ENCODE measurements at places on chromosomes 12 and 14.

- no peak for DNase-seq
These were observed 21.5 kb downstream of the JAG2 start for GRCh38 chr14:105146976-105147635.

DNA sequence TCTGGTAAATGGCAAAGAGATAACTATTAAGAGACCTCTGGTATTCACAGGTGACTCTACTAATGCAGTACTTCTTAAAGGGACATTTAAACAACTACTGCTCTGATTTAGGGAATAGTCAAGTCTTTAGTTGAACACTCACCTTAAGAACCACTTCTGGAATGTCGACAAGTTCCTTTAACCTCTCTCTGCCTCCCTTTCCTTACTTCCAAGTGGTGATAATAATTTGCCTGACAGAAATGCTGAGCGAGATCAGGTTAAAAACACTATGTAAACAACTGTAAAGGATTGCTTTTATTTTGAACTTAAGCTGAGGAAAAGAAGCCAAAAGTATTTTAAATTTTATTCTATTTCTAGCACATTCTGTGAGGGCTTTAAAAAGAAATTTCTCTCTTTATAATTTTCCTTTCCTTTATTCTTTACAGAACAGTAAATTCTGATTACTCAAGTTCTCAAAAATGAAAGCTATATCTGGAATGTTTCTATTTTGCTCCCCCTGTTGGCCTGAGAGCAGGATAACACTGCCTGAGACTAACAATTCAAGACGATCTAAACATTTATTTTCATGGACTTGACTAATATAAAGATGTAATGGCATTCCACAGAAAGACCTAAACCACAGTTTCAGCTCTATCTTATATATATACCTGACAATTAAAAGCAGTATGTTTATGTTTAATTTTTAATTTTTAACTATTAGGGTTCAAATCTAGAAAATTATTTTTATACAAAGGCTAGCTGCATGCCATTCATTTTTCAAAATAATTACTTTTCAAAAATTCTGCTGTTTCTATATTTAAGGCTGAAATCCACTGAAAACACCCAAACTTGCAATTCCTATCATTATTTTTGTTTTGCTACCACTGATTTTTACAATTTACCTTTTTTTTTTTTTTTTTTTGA lies 29.2 kb downstream of the ZCCHC8 start:
- no peak for DNase-seq

GRCh38 chr12:103326190-103326589 lies 169.6 kb downstream of the C12orf42 start:
- no peak for DNase-seq

- DNase-seq: no peak
These were observed 17.7 kb downstream of the GDF11 start for GRCh38 chr12:55760663-55761062.

DNA sequence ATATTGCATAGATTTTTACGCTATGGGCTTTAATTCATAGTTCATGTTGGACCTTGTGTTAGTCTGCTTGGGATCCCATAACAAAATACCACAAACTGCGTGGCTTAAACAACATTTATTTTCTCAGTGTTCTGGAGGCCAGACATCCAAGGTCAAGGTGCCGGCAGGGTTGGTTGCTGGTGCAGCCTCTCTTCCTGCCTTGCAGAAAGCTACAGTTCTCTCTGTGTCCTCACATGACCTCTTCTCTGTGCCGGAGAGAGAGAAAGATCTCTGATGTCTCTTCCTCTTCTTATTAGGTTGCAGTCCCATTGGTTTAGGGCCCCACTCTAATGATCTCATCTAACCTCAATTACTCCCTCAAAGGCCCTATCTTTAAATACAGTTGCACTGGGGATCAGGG lies 170.5 kb downstream of the IPO8 start:
- DNase-seq: no peak

DNA sequence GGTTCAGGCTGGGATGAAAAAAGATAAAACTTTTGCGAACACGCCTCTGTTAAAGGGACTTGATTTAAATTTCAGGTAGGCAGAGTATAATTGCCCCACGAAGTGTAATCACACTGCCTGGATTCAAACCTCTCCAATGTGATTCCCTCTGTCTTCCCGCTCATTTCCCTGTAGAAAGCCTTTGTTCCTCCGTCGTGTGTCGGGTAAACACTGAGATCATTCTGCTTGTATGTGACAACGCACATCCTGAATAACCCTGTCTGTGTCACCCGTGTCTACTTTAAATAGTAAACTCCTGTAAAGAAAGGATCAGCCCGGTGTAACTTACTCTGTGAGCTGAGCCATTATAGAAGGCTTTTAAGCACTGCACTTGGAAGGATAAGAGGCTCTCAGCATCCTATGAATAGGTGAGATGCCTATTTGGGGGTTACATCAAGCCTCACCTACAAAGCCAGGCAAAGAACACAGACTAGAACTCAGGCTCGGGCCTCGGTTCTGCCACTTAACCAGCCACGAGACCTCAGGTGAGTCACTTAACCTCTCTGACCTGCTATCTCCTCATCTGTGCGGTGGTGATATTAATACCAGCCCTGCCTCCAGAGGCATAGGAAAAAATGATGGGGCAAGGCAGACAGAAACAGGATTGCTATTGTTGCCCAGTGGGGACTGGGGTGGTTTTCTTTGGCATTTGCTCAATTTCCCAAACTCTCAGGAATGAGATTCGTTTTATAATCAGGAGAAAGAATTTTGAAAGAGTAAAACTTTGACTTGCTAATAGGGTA lies 74.2 kb downstream of the RBM19 start:
- no peak for DNase-seq

GRCh38 chr14:50397390-50398188 lies 908 bp upstream of the CDKL1 start:
- DNase-seq: no peak

DNA sequence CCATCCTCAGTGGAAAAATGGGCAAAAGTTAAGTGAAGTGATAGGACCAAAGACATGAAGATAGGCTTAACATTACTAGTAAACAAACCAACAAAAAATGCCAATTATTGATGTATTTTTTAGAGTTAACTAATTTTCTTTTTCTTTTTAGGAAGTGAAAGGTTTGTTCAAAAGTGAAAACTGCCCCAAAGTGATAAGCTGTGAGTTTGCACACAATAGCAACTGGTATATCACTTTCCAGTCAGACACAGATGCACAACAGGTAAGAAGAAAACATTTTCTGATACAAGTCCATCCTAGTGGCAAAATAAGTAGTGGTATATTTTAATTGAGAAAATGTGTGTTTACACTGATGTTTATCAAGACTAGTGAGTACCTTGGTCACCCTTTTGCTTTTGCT lies 39.6 kb downstream of the LARP4 start:
- no peak for DNase-seq

GRCh38 chr12:132835076-132836025 lies 6.7 kb upstream of the GOLGA3 start:
- no peak for DNase-seq

GRCh38 chr12:67919406-67919805 lies 69.8 kb upstream of the IFNG-AS1 start:
- no peak for DNase-seq

DNA sequence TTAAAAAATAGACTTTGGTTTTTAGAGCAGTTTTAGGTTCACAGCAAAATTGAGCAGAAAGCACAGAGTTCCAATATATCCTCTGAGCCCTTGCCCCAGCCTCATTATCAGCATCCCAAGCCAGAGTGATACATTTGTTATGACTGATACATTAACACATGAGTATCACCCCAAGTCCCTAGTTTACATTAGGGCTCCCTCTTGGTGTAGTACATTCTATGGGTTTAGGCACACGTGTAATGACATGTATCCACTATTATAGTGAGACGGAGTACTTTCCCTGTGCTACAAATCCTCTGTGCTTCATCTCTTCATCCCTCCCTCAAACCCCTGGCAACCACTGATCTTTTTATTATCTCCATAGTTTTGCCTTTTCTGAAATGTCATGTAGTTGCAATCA lies 22.5 kb upstream of the GSG1 start:
- DNase-seq: no peak

GRCh38 chr12:130850418-130851021 lies 11.5 kb upstream of the STX2 start:
- DNase-seq: no peak

DNA sequence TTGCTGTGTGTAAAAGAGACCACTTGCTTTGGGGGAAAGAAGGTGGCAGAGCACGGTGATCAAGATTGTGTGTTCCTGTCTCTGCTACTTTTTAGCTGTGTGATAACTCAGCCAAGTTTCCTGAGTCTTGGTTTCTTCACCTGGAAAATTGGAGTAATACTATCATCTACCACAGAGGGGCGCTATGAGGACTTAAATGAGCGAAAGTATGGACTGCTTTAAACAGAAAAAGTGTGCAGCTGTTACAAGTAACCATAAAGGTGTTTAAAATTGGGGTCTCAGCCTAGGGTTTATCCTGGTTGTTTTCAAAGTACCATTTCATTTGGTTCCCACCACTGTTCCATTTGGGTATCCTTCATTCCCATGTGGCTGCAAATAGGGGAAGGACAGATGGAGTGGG lies 65.9 kb upstream of the WSCD2 start:
- no peak for DNase-seq

GRCh38 chr12:105487963-105488362 lies 157.5 kb downstream of the C12orf75 start:
- no peak for DNase-seq

- DNase-seq: no peak
These were observed 24.9 kb downstream of the SNRNP35 start for GRCh38 chr12:123482876-123483275.

GRCh38 chr12:63304887-63305316 lies 153.9 kb upstream of the AVPR1A start:
- DNase-seq: no peak

GRCh38 chr14:97824218-97824617 lies 1027.0 kb downstream of the VRK1 start:
- no peak for DNase-seq

Measured in cortex of kidney (tissue), 1 donor.